ENCODE measurements at places on chromosomes 2 and 18. TPM values are rescaled to one million over a fixed set of nuclear protein-coding genes. Genes with fewer than 3 reads are reported as not detected.

GRCh38 chr2:15388406-15389325 lies 172.5 kb downstream of the NBAS start:
- no peaks in the 10 kb centered on the region for H3K4me1 ChIP-seq
- H3K27ac ChIP-seq: no peak overlapping the region
- H3K36me3 ChIP-seq: peaks cover 18% of the 10 kb centered on the region
- no peak overlapping the region for H3K4me3 ChIP-seq

DNA sequence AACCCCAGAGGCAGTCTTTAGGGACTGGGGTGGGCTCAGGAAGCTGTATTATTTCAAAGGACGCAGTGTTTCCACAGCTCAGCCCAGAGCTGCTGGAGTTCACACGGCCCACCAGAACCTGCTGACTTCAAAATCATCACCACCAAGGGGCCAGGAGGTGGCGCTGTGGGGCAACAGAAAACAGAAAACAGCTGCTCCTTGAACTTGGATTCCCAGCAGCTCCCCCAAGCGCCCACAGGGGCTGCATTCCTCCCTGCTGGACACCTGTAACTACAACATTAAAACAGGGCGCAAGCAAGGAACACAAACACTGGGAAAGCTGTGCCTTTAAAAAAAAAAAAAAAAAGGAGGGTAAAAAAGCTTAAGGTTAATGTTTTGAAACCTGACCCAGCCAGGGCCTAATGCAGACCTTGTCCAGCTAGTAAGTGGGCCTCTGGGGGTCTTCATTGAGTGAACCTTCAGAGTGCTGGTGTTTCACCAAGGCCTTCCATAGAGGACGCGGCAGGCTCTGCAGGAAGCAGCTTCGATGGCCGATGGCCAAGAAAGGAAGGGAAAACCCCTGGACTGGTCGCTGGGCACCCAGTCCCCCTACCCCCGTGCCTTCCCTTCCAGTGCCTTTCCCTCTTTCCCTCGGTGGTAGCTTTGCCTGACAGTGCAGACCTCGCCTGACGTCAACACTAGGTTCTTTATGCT lies 25.9 kb downstream of the MLPH start:
- H3K27me3 ChIP-seq: peaks cover 4% of the 10 kb centered on the region
- DNase-seq: peak; percentile 68
- no peak overlapping the region for H3K4me3 ChIP-seq
- no peaks in the 10 kb centered on the region for H3K36me3 ChIP-seq

GRCh38 chr2:41736586-41736985 lies 311.2 kb upstream of the PKDCC start:
- DNase-seq: no peak
- no peaks in the 10 kb centered on the region for H3K36me3 ChIP-seq
- no peak overlapping the region for H3K4me3 ChIP-seq
- no peaks in the 10 kb centered on the region for H3K27me3 ChIP-seq
- H3K4me1 ChIP-seq: no peaks in the 10 kb centered on the region

DNA sequence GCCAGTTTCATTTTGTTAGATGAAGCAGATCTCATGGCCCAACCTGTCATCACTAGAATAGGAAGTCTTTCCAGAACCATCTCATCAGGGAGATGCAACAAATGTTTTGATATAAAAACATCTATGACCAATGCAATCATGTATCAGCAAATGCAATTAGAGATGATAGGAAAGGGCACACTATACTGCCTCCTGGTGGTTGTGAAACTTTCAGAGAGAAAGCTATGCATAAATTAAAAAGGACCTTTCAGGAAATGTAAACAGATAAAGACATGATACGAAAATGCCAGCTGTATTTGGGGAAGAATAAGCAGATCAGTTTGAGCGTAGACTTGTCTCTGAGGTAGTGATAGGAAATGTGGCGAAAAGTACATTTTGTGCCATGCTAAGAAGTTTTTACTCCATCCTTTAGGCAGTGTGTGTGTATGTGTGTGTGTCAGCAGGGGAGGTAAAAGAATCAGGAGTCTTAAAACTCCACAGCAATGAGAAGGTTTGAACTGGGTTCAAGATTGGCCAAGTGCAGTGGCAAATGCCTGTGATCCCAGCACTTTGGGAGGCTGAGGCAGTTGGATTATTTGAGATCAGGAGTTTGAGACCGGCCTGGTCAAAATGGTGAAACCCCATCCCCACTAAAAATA lies 479.3 kb downstream of the CPS1 start:
- no peak for DNase-seq
- no peaks in the 10 kb centered on the region for H3K4me1 ChIP-seq
- no peaks in the 10 kb centered on the region for H3K36me3 ChIP-seq
- no peak overlapping the region for H3K27ac ChIP-seq

Gene CROCC2
- total RNA-seq: not detected

Gene PRSS56
- total RNA-seq: not detected
